ENCODE measurements at places on chromosomes 5 and 9. TPM values are rescaled to one million over a fixed set of nuclear protein-coding genes. Genes with fewer than 3 reads are reported as not detected.

DNA sequence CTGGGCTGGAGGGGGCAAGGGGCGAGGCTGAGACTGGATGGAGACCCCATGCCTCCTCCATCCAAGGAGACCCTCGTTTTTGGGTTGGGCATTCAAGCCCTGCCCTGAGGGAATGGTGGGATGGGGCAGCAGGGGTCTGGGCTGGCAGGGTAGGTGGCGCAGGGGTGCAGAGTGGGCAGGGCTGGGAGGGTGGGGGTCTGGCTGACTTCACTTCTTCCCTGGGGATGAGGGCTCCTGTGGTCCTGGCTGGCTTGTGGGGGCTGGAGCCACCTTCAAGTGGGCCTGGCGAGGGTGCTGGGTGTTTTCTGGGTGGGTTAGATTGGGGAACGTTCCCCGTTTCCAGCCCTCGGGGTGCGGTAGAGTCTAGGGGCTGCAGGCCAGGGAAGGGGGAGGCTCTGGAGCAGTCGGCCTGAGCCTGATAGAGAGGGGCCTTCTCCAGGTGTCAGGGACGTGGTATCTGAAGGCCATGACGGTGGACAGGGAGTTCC, 412 bp downstream of the LCN1 start:
- no peak for DNase-seq

- no peak for DNase-seq
Observed at GRCh38 chr9:30758726-30759446, 1625.6 kb upstream of the ACO1 start.

GRCh38 chr5:57407391-57407790, 75.2 kb downstream of the ACTBL2 start:
- no peak for DNase-seq

- no peak for DNase-seq
Observed at GRCh38 chr9:123454361-123454760, 98.4 kb downstream of the CRB2 start.

DNA sequence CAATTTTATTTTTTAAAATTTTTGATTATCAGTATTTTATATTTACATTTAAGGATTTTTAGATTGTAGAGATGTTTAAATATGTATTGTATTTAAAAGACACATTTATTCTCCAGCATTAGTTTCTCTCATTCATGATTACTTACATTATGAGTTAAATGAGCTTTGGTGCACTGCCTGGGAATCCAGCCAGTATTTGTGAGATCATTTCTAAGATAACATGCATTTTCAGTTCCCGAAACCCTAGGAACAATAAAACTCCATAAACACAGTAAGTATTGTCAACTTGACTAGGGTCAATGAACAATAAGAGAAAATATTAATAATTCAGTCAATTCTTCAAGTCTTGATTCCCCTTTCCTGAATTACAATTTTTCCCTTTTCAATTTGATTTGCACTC, 403.3 kb downstream of the PLK2 start:
- peak; percentile 53 for DNase-seq

- no peak for DNase-seq
Observed at GRCh38 chr5:172505403-172505759, 51.1 kb upstream of the SH3PXD2B start.

- DNase-seq = peak; percentile 5
Observed at GRCh38 chr5:112338681-112339337, 80.3 kb downstream of the EPB41L4A start.

GRCh38 chr9:81841333-81841732, 86.9 kb upstream of the SPATA31D4 start:
- no peak for DNase-seq

ECM2 gene
- total RNA-seq = 2.6 TPM

WDR38 gene
- not detected for total RNA-seq

RPS14 gene
- total RNA-seq = 3,299 TPM

INSL6 gene
- 0.64 TPM for total RNA-seq

ZBTB5 gene
- total RNA-seq = 12.5 TPM
